ENCODE measurements at places on chromosomes 7 and 10.

DNA sequence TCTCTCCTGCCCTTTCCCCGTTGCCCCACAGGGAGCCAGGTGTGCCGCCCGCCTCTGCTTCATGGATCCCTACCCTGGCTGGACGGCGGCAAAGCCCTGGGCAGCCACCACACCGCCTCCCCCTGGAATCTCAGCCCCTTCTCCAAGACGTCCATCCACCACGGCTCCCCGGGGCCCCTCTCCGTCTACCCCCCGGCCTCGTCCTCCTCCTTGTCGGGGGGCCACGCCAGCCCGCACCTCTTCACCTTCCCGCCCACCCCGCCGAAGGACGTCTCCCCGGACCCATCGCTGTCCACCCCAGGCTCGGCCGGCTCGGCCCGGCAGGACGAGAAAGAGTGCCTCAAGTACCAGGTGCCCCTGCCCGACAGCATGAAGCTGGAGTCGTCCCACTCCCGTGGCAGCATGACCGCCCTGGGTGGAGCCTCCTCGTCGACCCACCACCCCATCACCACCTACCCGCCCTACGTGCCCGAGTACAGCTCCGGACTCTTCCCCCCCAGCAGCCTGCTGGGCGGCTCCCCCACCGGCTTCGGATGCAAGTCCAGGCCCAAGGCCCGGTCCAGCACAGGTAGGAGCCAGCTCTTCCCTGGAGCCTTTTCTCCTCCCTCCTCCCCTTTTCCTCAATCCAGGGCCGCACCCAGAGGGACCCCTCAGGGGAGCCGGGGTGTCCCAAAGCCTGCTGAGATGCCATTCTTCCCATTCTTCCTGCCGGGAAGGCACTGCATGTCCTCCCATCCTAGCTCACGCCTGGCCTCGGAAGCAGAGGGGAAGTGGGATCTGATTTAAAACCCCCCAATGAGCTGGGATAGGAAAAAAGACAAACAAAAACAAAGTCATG lies 4.0 kb downstream of the GATA3 start:
- DNase-seq = no peak

DNA sequence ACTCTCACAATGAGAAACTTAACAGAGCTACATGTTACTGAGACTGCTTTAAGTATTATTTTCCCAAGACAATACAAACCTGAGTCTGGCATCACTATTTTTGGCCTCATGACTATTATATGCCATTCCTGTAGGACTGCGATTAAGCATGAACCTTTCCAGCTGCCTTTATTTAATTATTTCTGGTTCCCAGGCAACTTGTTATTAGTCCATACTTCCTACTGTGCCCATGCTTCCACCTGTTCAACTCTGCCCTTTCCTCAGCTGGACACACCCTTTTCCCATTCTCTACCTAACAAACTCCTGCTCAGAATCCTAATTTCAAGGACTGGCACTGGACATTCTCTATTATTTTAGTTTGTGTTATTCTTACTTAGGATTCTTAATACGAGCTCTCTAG lies 8.1 kb upstream of the CROT start:
- DNase-seq = no peak

- no peak for DNase-seq
Measured at GRCh38 chr7:147145194-147145593, 1028.6 kb downstream of the CNTNAP2 start.

DNA sequence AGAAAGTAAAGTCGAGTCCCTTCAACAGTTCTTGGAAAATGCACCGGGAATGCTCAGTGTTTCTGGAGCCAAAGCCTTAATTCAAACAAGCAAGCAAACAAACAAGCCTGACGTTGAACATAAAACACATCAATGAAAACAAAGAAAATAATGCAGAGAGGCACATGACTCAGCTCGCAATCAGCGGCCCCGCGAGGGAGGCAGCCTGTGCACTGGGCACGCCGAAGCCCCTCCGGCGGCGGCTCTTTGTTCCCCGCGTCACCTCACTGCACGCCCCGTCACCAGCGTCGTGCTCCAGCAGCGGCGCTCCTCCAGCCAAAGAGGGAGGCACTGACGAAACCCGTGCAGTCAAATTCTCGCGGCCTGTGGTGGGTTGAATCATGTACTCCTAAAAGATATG lies 151.5 kb downstream of the DNAJB6 start:
- DNase-seq = no peak

DNA sequence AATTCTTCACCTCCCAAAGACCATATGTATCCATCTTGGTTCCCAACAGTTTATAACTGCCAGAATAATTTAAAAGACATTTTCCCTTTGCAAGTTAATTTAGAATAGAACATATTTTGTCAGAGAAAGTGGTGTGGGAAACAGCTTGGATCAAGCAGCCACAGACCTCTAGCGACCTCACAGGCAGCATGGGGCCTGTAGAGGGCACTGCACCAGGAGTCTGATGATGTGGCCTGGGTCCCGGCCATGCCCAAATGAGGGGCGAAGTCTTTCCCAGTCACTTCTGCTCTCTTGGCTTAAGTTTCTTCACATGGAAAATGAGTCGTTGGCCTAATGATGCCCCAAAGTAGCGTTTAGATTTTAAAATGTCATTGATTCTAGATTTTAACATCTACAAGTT lies 243.2 kb downstream of the SDK1 start:
- no peak for DNase-seq

- no peak for DNase-seq
Measured at GRCh38 chr10:94439275-94439861, 37.0 kb downstream of the TBC1D12 start.

- no peak for DNase-seq
Measured at GRCh38 chr7:98216941-98217622, 5.8 kb downstream of the BHLHA15 start.
